Activated CD8-positive, alpha-beta memory T cell treated with anti-CD3 and anti-CD28 coated beads for 4 hours (primary cell): ENCODE measurements at places on chromosomes 3 and 15.

- DNase-seq, result no peak
Observed at GRCh38 chr15:99631255-99631654, 65.5 kb downstream of the MEF2A start.

GRCh38 chr3:14208168-14208567, 29.6 kb downstream of the LSM3 start:
- no peak for DNase-seq

DNA sequence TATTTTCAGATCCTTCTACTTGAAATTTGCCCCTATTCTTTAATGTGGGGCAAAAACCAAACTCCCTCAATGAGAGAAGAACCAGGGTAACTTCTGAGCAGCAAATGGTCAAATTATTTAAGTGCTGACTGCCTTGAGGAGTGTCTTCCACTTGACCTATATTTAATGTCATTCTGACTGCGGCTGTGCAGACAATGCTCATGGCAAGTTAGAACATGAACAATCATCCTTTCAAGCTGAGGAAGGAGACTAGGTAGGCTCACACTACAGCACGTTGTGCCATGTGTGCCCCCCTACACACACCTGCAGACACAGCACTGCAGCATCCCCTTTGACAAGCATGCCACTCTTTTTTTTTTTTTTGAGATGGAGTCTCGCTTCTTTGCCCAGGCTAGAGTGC, 98.2 kb downstream of the OSBPL10 start:
- DNase-seq, result no peak

- no peak for DNase-seq
Observed at GRCh38 chr3:134075846-134076245, 46.1 kb upstream of the SLCO2A1 start.

DNA sequence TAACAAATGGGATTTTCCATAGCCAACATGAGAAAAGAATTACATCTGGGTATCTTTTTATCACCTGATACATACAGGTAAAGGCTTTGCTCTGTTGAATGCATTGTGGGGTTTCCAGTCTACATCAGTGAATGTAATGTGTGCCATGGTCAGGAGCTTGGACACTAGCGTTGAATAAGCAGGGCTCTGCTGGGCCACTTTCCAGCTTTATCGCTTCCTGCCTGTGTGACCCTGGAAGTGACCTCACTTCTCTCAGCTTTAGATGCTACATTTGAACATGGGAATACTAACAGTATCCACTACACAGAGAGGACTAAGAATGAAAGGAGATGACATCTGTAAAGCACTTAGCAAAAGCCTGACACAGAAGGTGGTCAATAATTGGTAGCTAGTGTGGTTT, 40.1 kb downstream of the TTC23 start:
- no peak for DNase-seq

DNA sequence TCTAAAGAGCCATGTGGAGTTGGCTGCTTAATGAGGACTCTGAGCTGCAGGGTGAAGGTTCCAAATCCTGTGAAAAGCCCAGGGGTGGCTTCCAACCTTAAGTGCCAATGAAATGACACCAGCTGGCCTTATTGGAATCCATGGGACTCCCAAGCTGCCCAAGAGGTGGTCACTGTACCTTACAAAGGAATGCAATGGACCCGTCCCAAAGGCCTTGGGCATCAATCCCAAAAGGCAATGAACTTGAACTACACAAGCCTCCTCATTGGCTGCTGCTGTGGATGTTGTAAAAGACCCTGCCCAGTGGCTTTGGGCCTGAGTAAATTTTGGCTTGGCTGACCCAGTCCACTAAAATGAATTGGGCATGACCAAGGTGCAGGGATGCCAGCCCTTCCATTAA, 129.3 kb downstream of the WNT5A start:
- DNase-seq, result no peak
